ENCODE measurements at places on chromosomes 2 and 18. TPM values are rescaled to one million over a fixed set of nuclear protein-coding genes. Genes with fewer than 3 reads are reported as not detected.

- DNase-seq, result no peak
- H3K27me3 ChIP-seq, result no peaks in the 10 kb centered on the region
- no peaks in the 10 kb centered on the region for H3K36me3 ChIP-seq
- no peak overlapping the region for H3K4me3 ChIP-seq
Measured at GRCh38 chr2:228600265-228600664, 418.8 kb upstream of the SPHKAP start.

- H3K36me3 ChIP-seq, result no peaks in the 10 kb centered on the region
- DNase-seq, result no peak
- no peak overlapping the region for H3K27ac ChIP-seq
- H3K27me3 ChIP-seq, result no peaks in the 10 kb centered on the region
- no peaks in the 10 kb centered on the region for H3K4me1 ChIP-seq
Measured at GRCh38 chr2:61167579-61167978, 5.6 kb downstream of the C2orf74 start.

Gene KLHL30
- total RNA-seq, result 28.5 TPM

Gene CPO
- total RNA-seq, result not detected

Gene NCK2
- total RNA-seq, result 30.1 TPM

Measured in heart right ventricle (tissue), 16 donors.